ENCODE measurements at places on chromosomes 13 and 19.
A peak's percentile ranks its signal among the peaks of the same experiment; 100 is the strongest.

GRCh38 chr19:28471731-28472510 is 741.0 kb downstream of the UQCRFS1 start:
- DNase-seq: no peak

- DNase-seq: no peak
Observed at GRCh38 chr19:53432088-53432661, 391 bp downstream of the ZNF761 start.

- no peak for DNase-seq
Observed at GRCh38 chr13:32175307-32175706, 139.9 kb downstream of the ZAR1L start.

DNA sequence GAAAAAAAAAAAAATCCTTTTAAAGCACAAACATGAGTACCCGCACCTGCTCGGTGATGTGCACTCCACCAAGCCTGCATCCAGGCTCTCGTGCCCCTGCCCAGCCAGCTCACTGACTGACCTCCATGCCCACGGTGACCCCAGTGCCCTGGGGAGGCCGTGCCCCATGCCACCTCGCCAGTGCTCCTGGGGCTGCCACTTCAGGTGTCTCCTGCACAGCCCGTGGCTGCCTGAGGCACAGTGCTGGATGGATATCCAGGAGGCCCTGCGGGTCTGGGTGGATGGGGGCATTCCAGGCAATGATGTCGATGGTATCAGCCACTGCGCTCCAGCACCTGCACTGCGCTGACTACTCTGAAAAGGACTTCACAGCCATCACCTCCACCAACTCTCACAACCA is 9.0 kb downstream of the PPP6R1 start:
- no peak for DNase-seq

GRCh38 chr13:60001889-60002288 is 161.8 kb downstream of the DIAPH3 start:
- DNase-seq: no peak

- DNase-seq: no peak
Observed at GRCh38 chr13:35349673-35350278, 126.7 kb downstream of the MAB21L1 start.

- DNase-seq: no peak
Observed at GRCh38 chr19:37899453-37899852, 6.9 kb downstream of the WDR87 start.

- DNase-seq: no peak
Observed at GRCh38 chr19:38303517-38304351, at the start of gene C19orf33. Gene C19orf33, plus strand, starts transcription at chr19:38304251. Its CDS starts 11 bp downstream, at chr19:38304262.

GRCh38 chr13:43232873-43233265 is 209.5 kb downstream of the DNAJC15 start:
- DNase-seq: no peak

- no peak for DNase-seq
Observed at GRCh38 chr13:22187329-22187728, 516.5 kb downstream of the FGF9 start.

GRCh38 chr19:47343194-47343802 is 5.8 kb upstream of the DHX34 start:
- no peak for DNase-seq

- DNase-seq: peak; percentile 53
Observed at GRCh38 chr19:52453324-52454094, at the start of gene ZNF578. Gene ZNF578, plus strand, starts transcription at chr19:52453553. Its CDS starts 48,293 bp downstream, at chr19:52501846.

DNA sequence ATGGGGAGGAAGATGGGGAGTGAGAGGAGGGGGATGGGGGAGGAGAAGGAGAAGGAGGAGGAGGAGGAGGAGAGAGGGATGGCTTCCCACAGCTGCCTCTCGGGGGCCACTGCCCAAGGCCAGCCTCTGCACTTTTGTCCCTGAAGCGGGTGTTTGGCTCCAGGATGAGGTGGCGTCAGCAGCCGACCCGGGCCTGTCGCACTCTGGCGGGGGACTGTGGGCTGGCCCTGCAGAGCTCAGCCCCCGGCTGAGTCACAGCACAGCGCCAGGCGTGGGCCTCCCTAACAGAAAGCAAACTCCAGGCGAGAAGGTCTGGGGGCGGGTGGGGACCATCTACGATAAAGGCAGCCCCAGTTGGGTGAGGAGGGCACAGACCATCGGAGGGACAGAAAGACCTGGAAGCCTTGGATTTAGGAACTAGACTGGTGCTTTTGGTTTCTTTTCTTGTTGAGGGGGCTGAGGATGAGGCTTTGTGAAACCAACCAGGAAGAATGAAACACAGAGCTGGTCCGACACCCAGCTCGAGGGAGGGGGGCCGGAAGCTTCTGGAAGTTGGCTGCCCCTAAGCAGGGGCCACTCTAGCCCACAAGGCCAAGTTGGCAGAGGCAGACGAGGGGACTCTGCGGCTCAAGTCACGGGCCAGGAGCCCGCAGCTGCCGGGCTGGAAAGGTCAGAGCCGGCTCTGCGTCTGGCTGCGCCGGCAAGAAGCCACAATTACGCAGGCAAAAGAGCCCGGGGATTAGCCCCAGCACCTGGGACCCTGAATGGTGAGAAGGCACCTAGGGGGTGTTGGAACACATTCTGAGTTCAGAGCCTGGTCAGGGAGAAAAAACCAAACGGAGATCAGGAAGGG is 18.2 kb downstream of the LSM4 start:
- no peak for DNase-seq

- DNase-seq: no peak
Observed at GRCh38 chr13:40181203-40181845, 485.1 kb downstream of the FOXO1 start.

GRCh38 chr13:80149736-80150135 is 191.2 kb downstream of the SPRY2 start:
- DNase-seq: no peak

GRCh38 chr13:112747256-112747655 is 57.4 kb downstream of the ATP11A start:
- DNase-seq: no peak

DNA sequence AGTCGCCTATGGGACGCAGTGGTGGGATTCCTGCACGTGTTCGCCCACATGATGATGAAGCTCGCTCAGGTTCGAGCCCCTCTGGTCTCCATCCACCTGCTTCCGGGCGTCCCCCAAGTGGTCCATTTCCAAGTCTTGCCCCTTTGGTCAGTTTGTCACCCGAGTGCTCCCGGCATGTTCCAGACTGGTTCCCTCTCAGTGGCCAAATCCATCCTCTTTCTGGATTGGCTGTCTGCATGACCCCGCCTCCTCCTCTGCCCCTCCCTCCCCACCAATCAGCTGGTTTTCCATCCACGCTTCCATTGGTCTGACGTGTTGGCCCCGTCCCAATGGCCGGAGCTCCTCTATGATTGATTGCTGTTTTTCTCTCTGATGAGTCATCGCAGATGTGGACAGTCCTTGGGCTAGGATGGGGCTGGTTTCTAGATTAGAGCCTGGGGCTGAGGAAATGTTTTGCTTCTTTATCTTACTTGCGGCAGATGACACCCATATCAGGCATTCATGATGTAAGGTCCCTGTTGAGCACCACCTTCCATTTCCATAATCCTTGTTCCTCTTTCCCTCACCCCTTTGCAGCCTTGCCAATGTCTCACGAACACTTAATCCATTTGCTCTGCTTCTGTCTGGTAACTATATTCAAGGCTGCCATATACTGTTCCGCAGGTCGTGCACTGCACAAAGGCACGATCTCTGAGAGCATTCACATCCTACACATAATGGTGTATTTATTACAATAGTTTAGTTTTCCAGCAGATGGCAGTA is 73.8 kb downstream of the MAP4K1 start:
- DNase-seq: peak; percentile 24

DNA sequence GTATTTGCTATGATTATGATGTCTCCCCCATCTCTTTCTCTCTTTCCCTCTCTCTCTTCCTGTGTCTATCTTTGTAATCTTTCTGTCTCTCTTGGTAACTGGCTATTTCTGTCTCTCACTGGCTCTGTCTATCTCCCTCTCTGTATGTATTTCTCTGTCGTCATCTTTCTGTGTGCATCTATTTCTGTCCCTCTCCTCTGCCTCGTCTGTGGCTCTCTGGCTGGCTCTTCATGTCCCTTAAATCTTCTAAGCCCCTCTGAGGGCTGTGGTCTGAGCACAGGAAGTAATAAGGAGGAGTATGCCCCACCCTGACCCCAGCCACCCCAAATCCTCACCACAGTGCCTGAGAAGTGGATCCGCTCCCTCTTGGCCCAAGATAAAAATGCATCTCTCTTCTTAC is 104.4 kb downstream of the DNAJC15 start:
- no peak for DNase-seq

GRCh38 chr13:27971236-27971645 is 2.1 kb upstream of the CDX2 start:
- no peak for DNase-seq

- DNase-seq: no peak
Observed at GRCh38 chr13:46192412-46192811, 10.4 kb upstream of the LCP1 start.

GRCh38 chr13:26325876-26326275 is 71.9 kb downstream of the CDK8 start:
- no peak for DNase-seq

- no peak for DNase-seq
Observed at GRCh38 chr19:45960595-45961235, 12.9 kb downstream of the NOVA2 start.

DNA sequence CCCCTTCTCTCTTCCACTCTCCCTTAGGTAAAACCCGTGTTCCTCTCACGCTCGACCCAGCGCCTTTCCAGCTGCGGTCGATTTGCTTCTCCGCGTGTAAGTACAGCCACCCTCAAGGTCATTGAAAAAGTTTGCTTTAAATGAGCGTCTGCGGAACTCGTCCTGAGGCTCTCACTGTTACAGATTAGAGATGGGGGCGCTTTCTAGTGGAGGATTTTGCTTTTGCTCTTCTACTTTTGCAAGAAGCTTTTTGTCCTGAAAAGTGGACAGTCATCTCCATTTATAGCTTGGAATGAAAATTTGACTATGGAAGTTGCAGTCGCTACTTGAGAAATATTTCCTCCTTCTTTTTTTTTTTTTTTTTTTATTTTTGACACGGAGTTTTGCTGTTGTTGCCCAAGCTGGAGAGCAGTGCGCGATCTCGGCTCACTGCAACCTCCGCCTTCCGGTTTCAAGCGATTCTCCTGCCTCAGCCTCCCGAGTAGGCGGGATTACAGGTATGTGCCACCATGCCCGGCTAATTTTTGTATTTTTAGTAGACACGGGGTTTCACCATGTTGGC is 595 bp upstream of the RAB20 start:
- DNase-seq: no peak

DNA sequence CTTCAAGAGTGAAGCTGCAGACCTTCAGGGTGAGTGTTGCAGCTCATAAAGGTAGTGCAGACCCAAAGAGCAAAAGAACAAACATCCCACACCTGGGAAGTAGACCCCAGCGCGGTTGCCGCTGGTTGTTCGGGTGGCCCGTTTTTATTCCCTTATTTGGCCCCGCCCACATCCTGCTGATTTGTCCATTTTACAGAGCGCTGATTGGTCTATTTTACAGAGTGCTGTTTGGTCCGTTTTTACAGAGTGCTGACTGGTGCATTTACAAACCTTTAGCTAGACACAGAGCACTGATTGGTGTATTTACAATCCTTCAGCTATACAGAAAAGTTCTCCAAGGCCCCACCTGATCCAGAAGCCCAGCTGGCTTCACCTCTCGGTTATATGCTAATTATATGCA is 1.0 kb downstream of the SCGB2B2 start:
- DNase-seq: no peak

GRCh38 chr13:110237875-110238817 is 68.8 kb downstream of the COL4A1 start:
- no peak for DNase-seq

GRCh38 chr19:31418055-31418454 is 68.8 kb upstream of the TSHZ3 start:
- no peak for DNase-seq

GRCh38 chr13:108176685-108177274 is 38.6 kb downstream of the LIG4 start:
- no peak for DNase-seq

- no peak for DNase-seq
Observed at GRCh38 chr19:40702337-40703012, 12.0 kb upstream of the NUMBL start.

DNA sequence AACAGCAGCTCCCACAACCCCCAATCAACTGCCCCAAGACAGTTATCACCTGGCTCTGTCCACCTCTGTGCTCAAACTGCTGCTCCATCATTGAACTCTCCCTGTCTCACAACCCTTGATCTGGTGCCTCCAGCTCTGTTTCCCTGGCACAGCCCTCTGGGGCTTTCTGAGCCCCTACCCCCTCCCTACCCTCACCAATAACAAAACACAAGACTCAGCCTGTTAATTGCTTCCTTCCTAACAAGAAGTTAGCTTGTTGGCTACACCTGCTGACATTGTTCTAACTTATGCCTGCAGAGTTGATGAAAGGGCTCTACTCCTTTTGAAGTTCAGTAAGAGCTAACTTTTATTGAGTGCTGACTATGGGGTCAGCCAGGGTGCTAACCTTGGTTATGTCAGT is 99.4 kb upstream of the FNDC3A start:
- DNase-seq: no peak

- no peak for DNase-seq
Observed at GRCh38 chr13:80679423-80679822, 338.5 kb upstream of the SPRY2 start.

DNA sequence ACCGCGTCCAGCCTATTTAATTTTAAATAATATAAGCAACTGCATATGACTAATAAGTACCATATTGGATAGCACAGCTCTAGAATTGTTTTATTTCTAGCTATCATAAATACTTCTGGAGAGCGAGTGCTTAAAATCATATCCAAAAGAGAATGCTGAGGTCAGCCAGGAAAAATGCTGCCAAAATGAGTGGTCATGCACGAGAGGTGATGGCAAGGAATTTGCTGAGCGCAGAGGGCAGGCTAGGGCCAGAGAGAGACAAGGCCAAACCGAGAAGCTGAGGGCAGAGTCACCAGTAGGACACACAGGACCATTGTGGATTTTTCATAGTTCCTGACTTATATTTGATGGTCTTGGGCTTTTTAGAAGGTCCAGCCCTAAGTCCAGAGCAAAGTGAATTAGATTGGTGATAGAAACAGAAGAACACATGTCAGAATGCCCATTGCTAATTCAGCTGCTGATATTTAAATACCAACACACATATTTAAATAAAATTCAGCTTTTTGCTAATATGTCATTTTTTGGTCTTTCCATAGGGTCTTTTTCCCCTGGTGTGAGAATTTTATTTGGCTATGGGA is 33.6 kb upstream of the UBL3 start:
- DNase-seq: no peak

DNA sequence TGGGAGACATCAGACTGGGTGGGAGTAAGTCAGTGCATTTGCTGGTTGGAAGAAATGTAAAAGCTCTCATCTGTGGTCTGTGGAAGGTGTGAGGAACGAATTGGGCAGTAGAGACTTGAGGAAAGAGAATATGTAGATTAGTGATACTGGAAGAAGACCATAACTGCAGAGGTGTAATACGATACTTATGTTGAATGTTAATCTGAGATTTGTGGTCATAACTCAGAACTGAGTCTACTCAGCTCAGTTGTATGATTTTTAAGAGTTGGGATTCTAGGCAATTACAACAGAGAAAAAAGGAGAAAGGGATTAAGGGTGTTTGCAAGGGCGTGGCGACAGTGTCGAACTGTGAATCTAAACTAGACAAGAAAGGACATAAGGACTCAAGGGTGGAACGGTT is 3.2 kb upstream of the IL17D start:
- DNase-seq: no peak

Measured in AG04450 (cell line).